ENCODE measurements at places on chromosomes 13 and 19.

DNA sequence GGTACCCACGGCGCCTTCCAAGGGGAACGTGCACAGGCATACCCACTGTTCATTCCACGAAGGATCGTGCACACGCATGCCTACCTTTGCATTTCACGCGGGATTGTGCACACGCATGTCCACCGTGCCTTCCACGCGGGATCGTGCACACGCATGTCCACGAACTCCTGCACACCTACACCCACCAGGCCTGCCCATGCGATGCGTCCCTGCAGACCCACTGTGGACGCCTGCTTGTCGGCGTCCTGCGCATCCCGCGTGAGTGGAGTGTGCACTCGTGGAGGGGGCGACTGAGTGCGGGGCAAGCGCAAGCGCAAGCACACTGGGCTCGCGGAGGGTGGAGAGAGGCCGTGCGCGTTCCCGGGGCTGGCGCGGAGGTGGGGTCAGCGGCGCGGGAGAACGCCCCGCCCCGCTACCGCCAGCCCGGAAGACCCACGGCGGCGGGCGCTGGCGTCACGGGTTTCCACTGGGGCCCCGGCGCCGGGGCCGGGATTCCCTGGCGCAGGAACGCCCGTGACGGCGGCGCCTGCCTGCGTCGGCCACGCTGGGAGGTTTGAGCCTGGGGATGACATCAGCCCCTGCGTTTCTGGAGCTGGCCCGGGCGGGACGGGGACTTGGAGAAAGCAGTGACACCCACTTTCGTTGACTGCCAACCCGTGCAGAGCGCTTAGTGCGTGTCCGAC lies 18.7 kb downstream of the GADD45B start:
- DNase-seq: peak; percentile 95

DNA sequence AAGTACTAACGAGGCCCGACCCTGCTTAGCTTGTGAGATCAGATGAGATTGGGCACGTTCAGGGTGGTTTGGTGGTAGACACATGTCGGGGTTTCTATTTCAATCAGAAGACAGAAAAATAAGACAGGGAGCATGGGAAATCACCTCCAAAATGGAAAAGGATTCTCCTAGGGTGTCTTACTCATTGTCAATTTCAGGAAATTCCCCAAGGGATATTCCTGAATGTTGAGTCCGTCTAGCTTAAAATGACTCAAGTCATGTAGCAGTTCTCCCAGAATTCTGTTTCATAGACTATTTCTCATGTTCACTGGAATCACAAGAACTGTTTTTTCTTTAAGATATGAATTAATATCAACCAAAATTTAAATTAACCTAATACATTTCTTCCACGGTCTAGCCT lies 380.1 kb downstream of the EFNB2 start:
- DNase-seq: no peak

DNA sequence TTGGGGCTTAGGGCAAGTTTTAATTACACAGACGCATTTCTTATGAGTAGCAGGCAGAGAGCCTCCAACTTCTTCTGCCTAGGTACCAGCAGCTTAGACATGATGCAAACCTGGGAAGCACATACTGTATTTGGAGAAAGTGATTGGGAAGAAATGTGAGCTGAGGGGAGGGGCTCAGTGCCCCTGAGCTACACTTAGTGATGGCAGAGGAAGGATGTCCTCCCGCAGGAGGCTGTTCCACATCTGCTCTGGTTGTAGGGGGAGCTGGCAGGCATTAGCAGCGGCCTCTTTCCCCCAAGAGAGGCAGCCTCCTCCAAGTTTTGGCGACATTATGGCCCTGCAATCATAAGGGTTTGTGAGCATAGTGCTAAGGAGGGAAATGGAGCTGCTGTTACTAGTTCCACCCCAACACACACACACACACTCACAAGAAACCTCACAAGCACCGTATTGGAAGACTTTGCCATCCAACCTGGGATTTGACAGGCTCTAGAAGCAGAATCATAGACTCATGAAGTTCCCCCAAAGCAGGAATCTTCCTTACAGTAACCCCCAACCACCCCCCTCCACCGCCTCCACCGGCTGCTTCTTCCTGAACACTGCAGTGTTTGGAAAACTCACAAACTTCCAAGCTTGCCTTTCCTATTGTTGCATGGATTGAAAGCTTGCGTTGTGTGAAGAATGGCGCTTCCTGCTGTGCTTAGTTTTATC lies 3.3 kb downstream of the ALOX5AP start:
- no peak for DNase-seq

GRCh38 chr13:20882206-20882605 lies 20.3 kb downstream of the XPO4 start:
- no peak for DNase-seq

- DNase-seq: no peak
Measured at GRCh38 chr19:47391510-47392223, 27.7 kb downstream of the MEIS3 start.

GRCh38 chr13:114257014-114257413 lies 22.3 kb downstream of the CDC16 start:
- DNase-seq: no peak

DNA sequence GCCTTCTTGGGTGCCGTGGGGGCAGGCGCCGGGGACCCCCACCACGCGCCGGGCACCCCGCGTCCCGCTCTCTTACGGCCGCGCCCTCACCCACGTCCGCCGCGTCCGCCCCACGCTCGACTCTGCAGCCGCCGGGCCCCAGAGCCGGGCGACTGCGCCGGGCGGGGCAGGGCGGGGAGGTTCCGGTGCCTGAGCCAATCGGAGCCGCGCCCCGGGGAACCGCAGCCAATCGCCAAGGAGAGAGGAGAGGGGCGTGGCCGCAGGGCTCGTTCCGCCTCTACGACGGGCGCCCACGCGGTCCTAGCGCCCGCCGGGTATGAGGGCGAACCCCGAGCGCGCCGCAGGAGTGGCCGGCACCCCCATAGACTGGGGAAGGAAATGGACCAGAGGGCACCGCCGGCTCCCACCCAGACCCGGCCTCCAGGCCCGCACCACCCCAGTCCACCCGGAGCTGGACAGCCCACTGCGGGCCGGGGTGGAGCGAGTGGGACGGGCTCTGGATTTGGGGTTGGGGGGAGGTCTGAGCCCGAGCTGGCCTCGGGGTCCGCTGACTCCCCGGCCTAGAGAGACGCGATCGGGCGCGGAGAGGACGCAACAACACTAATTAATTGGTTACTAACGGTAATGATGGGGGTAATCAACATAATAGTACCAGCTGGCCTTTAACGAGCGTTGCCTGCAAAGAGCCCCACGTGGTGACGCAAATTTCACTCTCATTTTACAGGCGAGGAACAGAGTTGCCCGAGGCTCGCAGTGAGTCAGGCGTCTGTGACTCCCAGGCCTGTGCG lies at the start of gene MFSD12:
MFSD12 (minus strand) TSS at position 126 of the 788 bp plus-strand sequence. CDS start 183 bp downstream, outside the sequence.
- DNase-seq: peak; percentile 93

DNA sequence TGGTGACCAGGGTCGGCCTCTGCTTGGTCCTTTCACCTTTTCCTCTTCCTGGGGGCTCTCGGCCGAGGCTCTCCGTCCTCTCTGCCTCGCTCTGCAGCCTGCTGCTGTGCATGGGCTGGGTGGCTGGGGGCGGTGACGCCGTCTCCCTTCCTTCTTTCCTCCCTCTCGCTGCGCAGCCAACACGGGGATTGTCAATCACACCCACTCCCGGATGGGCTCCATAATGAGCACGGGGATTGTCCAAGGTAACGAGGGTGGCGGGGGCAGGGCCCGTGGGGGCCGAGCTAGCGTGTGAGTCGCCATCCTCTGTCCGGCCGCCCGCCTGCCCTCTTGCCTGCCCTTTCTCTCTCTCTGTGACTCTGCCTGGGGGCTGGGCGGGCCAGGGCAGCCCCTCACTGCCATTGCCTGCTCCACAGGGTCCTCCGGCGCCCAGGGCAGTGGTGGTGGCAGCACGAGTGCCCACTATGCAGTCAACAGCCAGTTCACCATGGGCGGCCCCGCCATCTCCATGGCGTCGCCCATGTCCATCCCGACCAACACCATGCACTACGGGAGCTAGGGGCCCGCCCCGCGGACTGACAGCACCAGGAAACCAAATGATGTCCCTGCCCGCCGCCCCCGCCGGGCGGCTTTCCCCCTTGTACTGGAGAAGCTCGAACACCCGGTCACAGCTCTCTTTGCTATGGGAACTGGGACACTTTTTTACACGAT lies 7.1 kb downstream of the YIPF2 start:
- DNase-seq: no peak

DNA sequence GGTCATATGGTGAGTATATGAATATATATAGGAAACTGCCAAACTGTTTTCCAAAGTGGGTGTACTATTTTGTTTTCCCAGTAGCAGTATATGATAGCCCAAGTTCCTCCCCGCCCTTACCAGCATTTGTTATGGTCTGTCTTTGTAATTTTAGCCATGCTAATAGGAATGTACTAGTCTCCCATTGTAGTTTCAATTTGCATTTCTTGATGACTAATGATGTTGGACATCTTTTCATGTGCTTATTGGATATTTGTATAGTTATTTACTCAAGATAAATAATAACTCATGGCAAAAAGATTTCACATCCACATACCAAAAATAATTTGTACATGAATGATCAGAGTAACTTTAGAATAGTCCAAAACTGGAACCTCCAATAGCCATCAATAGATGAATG lies 75.3 kb upstream of the SERP2 start:
- DNase-seq: no peak

DNA sequence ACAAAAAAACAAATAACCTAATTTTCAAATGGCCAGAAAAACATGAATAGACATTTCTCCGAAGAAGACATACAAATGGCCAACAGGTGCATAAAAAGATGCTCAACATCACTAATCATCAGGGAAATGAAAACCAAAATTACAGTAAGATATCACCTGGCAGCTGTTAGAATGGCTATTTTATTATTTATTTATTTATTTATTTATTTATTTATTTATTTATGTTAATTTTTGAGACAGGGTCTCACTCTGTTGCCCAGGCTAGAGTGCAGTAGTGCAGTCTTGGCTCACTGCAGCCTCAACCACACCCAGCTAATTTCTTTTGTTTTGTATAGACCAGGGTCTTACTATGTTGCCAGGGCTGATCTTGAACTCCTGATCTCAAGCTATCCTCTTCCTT lies 27.1 kb upstream of the LATS2 start:
- DNase-seq: no peak

DNA sequence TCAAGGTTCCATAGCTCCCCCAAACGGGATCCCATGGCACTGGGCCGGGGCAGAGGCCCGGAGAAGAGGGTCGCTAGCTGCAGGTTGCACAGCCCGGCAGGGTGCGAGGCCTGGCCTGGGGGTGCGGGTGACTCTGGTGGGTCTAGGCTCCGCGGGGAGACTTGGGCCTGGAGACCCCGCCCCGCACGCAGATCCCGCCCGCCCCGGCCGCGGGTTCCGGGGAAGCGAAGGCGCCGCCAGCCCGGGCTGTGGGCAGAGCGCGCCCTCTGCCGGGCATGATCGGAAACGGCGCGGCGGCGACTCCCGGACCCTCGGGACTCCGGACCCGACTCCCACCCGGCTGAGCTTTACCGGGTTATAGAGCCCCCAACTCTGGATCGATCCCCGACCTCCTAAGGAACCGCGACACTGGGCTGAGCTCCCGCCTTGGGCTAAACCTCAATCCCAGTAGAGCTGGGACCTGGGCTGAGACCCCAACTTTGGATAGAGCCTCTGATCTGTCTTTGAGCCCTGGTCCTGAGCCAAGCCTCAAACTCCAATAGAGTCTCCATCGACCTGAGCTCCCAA lies 3.1 kb upstream of the TNFAIP8L1 start:
- DNase-seq: no peak

GRCh38 chr13:73717632-73718031 lies 416.6 kb downstream of the KLF12 start:
- DNase-seq: no peak

DNA sequence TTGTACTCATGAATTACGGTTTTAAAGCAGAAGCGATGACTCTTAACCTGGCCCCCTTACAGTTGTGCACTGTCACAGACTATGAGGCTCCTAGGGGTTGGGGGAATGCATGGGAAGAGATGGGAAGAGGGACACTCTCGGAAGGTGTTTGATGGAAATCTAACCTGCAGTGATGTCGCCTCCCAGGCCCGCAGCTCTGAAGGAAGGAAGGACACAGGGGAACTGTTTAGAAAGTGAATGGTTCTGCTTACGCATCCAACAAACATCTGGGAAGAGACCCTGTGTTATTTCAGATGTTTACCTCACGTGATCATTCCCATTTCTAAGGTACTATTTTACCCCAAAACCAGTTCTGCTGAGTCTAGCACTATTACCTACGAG lies 48.0 kb upstream of the SLC7A9 start:
- no peak for DNase-seq

- peak; percentile 73 for DNase-seq
Measured at GRCh38 chr19:7830272-7830771, 304 bp downstream of the EVI5L start.

DNA sequence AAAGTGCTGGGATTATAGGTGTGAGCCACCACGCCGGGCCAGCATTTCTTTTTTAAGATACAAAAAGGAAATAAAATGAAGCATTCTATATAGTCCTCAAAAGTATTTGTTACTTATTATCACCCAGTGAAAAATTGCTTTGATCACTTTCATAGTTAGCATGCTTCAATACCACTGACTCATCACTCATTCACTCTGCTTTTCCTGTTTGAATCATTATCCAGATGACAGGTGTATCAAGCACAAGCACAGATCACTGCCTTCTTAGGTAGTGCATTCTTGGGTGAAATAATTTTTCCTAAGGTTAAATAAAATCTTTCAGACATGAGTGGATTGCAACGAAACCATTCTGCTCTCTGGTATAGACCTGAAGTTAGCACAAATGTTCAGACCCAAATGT lies 35.8 kb upstream of the SPART start:
- no peak for DNase-seq

DNA sequence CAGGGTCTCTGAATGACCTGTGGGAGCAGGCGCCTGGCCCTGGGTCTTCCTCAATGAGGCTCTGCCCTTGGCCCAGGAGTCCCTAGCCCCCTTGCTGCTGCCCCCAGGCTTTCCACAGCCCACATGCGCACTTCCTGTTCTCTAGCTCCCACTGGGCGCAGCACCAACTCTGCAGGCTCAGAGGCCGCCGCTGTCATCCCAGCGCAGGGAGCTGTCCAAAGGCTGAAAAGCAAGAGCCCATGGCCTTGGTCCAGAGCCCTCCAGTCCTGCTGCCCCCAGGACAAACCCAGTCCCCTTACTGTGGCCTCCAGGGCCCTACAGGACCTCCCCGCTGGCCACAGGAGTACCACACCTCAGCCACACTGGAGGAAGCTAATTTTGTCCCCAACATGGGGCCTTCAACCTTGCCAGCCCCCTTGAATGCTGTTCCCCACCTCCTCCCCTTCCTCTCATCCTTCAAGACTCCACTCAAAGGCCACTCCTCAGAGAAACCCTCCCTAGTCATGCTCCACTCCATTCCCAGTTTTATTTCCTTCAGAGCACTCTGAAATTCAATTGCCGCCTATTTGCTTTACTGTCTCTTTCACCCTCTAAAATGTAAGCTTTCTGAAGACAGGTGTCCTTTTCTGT lies 8.0 kb upstream of the POU2F2 start:
- no peak for DNase-seq

GRCh38 chr19:33683881-33684537 lies 62.3 kb downstream of the CHST8 start:
- no peak for DNase-seq
